Skeletal muscle cell (primary cell): ENCODE measurements at places on chromosomes 16 and 17.

DNA sequence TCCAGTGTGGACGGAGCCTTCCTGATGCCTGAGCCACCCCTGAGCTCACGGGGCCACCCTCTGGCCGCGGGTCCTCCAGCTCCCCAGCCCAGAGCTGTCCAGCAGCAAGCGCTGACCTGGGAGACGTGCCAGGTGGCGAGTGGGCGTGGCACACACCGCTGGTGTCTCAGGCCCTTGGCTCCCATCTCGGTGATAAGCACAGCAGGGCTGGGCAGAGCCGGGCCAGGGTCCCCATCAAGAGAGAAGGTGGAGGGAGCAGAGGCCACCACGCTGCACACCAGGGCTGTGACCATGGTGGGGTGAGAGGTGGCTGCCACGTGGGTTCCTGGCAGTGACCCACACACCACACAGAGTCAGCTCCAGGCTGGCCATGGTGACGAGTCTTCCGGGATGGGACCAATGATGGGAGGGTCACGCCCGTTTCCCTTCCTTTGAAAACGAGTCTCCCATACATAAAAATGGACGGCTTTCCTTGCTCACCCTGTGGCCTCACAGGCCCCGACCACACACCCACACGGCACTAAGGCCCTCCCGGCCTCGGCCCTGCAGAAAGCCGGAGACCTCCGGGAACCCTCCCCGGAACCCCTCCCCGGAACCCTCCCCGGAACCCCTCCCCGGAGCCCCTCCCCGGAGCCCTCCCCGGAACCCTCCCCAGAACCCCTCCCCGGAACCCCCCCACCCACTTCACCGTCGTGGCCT lies 16.8 kb downstream of the UTS2R start:
- no peak for DNase-seq

- no peak for DNase-seq
Measured at GRCh38 chr16:51624080-51624775, 473.2 kb upstream of the SALL1 start.

- no peak for DNase-seq
Measured at GRCh38 chr17:81469266-81469665, 43.3 kb downstream of the ACTG1 start.

DNA sequence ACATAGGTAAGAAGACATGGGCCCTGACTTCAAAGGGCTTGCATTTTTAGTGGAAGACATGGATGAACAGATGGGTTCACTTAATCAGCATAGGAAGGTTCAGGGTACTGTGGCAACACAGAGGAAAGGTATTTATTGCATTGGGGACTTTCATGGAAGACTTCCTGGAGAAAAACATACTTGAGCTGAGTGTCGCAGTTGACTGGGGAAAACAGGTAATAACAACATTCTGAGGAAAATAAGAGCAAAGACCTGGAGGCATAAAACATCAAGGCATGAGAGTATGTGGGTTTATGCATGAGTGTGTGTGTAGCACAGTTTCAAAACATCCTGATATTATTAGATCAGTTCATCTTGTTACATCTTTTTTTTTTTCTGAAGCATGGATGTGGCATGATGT lies 82.7 kb downstream of the MAP2K6 start:
- no peak for DNase-seq

- DNase-seq: no peak
Measured at GRCh38 chr16:65113441-65113840, 8.4 kb downstream of the CDH11 start.

DNA sequence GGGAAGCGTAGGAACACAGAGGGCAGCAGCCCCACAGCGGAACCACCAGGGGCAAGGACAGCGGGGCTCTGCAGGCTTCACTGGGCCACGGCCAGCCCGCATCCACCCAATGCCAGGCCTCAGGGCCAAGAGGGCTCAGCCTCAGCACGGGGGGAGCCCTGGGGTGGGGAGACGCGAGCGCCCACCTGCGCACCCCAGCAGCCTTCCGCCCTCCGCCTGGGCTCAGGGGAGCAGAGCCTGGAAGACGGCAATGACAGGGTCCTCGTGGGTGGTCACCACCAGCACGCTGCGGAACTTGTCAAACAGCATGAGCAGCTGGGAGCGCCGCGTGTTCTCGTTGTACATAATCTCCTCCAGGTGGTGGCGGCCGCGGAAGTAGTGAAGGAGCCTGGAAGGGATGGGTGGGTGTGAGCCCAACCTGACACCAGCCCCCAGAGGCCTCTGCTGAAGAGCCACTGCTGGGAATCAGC lies 8.5 kb downstream of the MPG start:
- DNase-seq: no peak

DNA sequence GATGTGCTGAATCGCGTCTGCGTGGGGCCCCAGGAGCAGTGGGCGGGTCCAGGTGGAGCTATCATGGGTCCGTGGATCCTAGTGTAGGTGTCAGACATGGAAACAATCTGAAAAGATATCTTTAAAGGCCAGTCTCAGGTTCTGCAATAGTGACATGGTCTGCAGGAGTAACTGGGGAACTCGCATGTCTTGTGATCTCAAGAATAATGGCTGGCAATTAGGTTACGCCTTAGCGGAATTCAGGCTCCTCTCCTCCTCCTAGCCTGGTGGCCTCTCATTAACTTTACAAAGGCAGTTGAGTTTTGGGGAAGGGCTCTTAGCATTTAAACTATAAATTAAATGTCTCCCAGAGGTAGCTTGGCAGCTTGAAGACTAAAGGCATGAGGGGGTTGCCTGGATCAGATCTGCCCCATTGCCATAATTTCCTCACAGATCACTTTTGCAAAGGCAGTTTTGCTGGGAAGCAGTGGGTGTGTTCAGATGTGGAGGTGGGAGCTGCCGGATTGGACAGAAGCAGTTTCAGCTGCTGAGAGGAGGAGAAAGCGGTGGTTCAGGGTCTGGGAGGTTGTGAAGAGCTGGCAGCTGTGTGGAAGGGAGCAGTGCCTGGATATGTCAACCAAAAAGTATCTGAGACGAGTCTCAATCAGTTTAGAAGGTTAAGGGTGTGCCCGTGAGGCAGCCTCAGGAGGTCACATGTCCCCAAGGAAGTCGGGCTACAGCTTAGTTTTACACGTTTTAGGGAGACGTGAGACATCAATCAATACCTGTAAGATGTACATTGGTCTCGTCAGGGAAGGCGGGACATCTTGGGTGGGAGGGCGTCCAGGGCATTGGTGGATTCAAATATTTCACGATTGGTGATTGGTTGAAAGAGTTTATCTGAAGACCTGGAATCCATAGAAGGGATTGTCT lies 2.7 kb downstream of the TBCD start:
- no peak for DNase-seq

DNA sequence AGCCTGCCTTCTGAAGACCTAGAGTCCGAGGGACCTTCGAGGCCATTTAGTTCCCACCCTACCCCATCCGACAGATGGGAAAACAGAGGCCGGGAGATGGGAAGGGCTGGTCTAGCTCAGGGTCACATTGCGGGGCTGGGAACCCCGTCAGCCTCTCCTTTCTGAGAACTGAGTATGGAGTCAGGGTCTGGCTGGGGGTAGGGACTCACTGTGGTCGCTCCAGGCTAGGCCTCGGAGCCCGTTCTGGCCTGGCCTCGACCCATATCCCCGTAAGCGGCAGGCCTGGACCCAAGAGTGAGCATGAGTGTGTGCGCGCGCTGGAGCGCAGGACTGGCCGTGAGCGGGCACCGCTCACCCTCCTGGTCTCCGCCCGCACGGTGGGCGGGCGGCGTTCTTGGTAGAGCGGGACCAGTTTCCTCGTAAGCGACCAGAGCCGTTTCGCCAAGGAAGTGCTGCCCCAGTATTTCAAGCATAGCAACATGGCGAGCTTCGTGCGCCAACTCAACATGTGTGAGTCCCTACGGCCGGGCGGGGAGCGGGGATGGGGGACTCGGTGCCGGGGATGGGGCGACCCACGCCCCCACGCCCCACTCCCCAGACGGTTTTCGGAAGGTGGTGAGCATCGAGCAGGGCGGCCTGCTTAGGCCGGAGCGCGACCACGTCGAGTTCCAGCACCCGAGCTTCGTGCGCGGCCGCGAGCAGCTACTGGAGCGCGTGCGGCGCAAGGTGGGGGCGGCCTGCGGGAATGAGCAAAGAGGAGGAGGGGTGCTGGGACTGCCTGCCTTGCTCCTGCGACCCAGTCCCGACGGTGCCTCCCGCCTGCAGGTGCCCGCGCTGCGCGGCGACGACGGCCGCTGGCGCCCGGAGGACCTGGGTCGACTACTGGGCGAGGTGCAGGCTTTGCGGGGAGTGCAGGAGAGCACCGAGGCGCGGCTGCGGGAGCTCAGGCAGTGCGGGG lies 855 bp downstream of the HSF4 start:
- no peak for DNase-seq

- no peak for DNase-seq
Measured at GRCh38 chr16:77790009-77790372, 1.6 kb downstream of the VAT1L start.

DNA sequence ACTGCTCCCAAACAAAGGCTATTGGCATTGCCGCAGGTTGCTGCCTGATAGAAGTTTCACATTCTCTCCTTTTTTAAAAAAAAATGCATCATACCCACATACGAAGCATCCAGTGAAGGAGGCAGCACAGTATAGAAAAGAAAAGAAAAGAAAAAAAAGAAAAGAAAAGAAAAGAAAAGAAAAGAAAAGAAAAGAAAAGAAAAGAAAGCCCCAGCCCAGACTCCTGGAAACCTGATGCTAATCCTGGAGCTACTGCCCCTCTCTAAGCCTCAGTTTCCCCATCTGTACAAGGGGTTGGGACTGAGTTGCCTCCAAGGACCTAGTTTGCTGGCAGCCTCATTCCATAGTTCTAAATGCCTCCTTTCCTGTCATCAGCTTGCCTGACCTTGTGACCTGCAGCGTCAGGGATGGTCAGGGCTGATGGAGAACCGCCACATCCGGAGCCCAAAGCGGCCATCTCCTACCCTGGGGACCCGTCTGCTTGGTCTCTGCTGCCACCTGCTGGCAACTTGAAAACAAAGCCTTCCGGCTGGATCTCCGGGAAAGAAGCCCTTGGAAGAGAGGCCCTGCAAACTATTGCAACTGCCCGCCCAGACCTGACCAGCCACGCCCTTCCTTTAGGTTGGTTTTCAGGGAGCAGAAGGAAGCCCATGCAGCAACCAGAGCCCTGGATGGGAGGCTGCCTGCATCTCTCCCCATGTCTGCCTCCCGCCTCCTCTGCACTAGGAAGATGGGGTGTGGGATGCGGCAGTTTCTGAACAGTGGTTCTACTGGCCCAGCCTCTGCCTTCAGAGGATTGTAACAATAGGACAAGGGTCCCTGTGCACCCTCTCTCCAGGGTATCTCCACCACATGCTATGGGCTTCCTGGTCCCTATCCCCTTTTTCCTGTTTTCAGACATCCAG lies 13.0 kb downstream of the AIPL1 start:
- DNase-seq: no peak

- DNase-seq: no peak
Measured at GRCh38 chr17:38464251-38464722, 36.0 kb downstream of the ARHGAP23 start.

GRCh38 chr16:88524274-88524972 lies 45.8 kb upstream of the ZC3H18 start:
- DNase-seq: no peak

GRCh38 chr17:40070709-40071312 lies 8.0 kb downstream of the THRA start:
- no peak for DNase-seq

- no peak for DNase-seq
Measured at GRCh38 chr17:79655672-79656290, 44.9 kb upstream of the RBFOX3 start.

DNA sequence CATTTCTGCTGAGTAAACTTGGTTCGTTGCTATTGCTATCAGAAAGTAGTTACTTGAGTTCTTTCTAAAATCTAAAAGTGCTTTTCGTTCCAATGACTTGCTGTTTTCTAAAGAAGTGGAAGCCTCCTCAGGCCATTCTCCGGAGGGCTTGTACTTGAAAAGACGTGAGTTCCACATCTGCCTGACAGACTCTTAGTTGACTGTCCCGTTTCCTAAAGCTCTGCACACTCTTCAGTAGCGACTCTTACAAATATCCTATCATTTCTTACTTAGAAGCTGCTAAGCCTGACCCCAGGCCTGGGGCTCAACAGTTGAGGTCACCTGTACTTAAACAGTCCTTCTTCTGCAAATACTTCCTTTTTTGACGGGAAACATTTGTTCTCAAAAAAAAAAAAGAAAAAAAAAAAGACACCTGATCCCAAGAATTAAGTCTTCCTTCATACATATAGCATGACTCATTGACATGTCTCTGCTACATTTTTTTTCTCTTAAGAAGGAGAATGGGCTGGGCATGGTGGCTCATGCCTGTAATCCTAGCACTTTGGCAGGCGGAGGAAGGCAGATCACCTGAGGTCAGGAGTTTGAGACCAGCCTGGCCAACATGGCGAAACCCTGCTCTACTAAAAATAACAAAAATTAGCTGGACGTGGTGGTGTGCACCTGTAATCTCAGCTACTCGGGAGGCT lies 61.5 kb downstream of the DHRS7C start:
- DNase-seq: no peak

- no peak for DNase-seq
Measured at GRCh38 chr17:4161967-4162305, 18.9 kb downstream of the CYB5D2 start.

- DNase-seq: no peak
Measured at GRCh38 chr16:5906351-5906750, 808.8 kb upstream of the EEF2KMT start.

DNA sequence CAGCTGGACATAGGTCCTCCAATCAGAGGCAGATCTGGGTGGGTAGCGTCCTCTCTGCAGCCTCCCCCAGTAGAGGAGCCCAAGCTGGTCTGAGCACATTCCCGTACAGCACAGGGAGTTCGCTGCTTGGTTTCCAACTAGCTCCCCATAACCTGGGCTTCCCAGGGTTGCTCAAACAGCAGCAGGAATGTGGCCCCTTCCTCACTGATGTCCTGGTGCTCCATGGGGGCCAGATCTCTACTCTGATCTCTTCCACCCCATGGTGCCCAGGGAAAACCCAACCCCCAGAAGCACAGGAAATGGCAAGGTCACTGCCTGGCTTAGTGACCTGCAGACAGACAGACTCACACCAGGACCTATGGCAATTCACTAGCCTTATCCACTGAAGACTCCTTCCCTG lies 11.1 kb upstream of the MMP2 start:
- no peak for DNase-seq

DNA sequence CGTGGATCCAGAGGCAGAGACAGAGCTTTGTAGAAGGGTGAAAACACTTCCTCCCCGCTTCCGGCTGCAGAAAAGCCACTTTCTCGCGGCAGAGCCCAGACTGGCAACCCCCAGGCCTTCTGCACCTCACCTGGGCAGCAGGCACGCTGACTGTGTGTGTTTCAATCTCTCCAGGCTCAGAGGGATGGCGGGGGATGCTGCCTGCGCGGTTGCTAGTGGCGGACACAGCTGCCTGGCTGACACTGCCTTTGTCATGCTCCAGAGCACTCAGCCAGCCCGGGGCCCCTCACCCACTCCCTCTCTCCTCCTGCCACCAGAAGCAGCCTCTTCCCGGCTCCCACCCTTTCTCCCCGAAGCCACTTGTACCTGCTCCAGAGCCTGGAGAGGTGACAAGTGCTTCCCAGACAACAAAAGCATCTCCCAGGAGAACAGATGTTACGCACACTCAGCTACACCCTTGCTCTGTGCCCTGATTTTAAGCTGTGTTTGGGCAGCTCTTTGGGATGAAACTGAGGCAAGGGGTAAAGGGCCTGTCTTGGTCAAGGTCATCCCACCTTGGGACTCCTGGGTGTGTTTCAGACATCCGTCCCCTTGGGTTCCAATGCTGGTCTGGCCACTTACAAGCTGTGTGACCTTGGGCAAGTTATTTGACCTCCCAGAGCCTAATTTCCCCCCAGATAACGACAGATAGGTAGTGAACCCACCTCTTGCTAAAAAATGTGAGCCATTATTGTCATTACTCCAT lies 9.2 kb upstream of the GLIS2 start:
- no peak for DNase-seq
